ENCODE measurements at places on chromosomes 13 and 19. TPM values are rescaled to one million over a fixed set of nuclear protein-coding genes. Genes with fewer than 3 reads are reported as not detected.

The ZNF345 gene
- 4.3 TPM for total RNA-seq

The C13orf42 gene
- not detected for total RNA-seq

The ANKRD24 gene
- 1.4 TPM for total RNA-seq

The IPO5 gene
- 38.0 TPM for total RNA-seq

GRCh38 chr13:66225072-66225471 is 1005.1 kb downstream of the PCDH9 start:
- H3K4me1 ChIP-seq: no peaks in the 10 kb centered on the region
- H3K27me3 ChIP-seq: no peaks in the 10 kb centered on the region
- H3K36me3 ChIP-seq: no peaks in the 10 kb centered on the region
- DNase-seq: no peak

- peaks cover 15% of the 10 kb centered on the region for H3K4me1 ChIP-seq
- no peak overlapping the region for H3K4me3 ChIP-seq
- no peaks in the 10 kb centered on the region for H3K27me3 ChIP-seq
- no peak for DNase-seq
- H3K36me3 ChIP-seq: no peaks in the 10 kb centered on the region
Observed at GRCh38 chr13:40578055-40578454, 88.4 kb downstream of the FOXO1 start.

GRCh38 chr19:16897856-16898161 is 9.0 kb downstream of the F2RL3 start:
- peak; percentile 35 for DNase-seq
- H3K27ac ChIP-seq: peak overlapping the region; percentile 82
- no peaks in the 10 kb centered on the region for H3K27me3 ChIP-seq
- H3K4me1 ChIP-seq: peaks cover 29% of the 10 kb centered on the region
- H3K36me3 ChIP-seq: no peaks in the 10 kb centered on the region

DNA sequence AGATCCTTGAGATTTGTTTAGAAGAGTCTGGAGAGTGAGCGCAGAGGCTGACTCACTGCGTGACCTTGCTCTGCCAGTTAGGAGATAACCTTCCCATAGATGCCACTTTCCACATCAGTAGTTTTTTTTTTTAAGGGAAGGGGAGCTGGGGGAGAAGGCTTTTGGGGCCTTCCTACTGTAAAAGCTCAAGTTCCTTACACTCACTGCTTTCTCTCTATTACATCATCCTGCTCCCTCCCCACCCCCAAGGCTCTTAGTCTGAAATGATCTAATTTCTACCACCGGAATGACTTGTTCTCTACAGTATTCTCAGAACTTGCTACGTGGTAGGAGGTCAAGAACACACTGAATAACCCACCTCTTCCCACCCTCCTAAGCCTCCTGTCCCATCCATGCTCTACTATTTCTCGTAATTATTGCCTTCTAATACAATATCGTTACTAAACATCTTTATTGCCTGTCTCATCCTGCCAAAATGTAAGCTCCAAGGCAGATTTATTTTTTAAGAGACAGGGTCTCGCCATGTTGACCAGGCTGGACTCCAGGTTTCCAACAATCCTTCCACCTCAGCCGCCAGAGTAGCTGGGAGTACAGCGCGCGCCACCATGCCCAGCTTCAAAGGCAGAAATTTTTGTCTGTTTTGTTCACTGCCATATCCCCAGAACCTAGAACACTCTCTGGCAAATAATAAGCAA is 1.2 kb downstream of the LONP1 start:
- no peaks in the 10 kb centered on the region for H3K27me3 ChIP-seq
- H3K27ac ChIP-seq: peak overlapping the region; percentile 94
- peaks cover 4% of the 10 kb centered on the region for H3K36me3 ChIP-seq
- peak overlapping the region; percentile 100 for H3K4me3 ChIP-seq
- DNase-seq: no peak

- H3K27me3 ChIP-seq: no peaks in the 10 kb centered on the region
- peak overlapping the region; percentile 36 for H3K4me3 ChIP-seq
- DNase-seq: peak; percentile 24
- H3K27ac ChIP-seq: peak overlapping the region; percentile 58
- H3K36me3 ChIP-seq: no peaks in the 10 kb centered on the region
Observed at GRCh38 chr19:13022859-13023636, 27.8 kb downstream of the NFIX start.

DNA sequence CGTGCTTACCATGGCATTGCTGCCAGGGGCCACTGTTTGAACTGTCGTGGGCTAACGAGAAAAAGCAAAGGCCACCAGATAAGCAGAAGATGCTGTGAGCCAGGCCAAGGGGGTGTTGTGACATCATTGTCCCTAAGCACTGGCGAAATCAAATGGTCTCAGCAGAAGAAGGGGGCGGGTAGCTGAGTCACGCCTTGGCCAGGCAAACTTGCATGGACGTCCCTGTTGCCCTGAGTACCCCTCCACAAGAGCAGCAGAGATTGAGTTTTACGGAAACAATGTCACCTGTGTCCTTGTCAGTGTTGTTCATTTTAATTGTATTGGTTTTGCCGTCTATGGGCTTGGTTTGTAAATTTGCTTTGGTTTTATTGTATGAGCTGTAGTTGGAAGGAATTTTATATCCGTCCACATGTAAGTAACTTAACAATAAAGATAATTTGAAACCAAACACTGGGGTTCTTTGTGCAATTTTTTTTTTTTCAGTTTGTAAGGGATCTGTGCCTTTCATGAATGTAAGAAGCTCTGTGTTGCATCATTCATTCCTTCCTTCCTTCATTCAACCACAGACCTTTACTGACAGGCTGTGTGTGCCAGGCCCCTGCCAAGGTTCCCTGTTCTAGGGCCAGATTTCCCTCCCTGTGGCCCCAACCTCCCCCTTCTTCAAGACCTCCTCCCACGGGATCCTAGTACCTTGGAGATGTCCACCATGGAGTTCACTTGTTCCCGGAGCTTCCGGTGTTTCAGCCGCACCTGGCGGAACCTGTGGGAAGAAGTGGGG is 12.3 kb downstream of the KCNN4 start:
- H3K4me3 ChIP-seq: no peak overlapping the region
- peaks cover 24% of the 10 kb centered on the region for H3K4me1 ChIP-seq
- no peaks in the 10 kb centered on the region for H3K36me3 ChIP-seq
- no peaks in the 10 kb centered on the region for H3K27me3 ChIP-seq
- H3K27ac ChIP-seq: no peak overlapping the region
- no peak for DNase-seq

- H3K36me3 ChIP-seq: no peaks in the 10 kb centered on the region
- no peak overlapping the region for H3K4me3 ChIP-seq
- H3K27ac ChIP-seq: no peak overlapping the region
- peaks cover 17% of the 10 kb centered on the region for H3K4me1 ChIP-seq
- H3K27me3 ChIP-seq: no peaks in the 10 kb centered on the region
Observed at GRCh38 chr13:99969919-99970650, 1.5 kb downstream of the ZIC5 start.

Data from Peyer's patch (tissue), 4 donors.